ENCODE measurements at places on chromosomes 7 and 10. TPM values are rescaled to one million over a fixed set of nuclear protein-coding genes. Genes with fewer than 3 reads are reported as not detected.

Gene ADRA2A
- not detected for polyA plus RNA-seq

Gene RNF148
- not detected for polyA plus RNA-seq

Gene AOAH
- polyA plus RNA-seq = 467 TPM

Gene NPSR1
- not detected for polyA plus RNA-seq

Gene TRIM24
- polyA plus RNA-seq = 6.0 TPM

Gene TEX47
- polyA plus RNA-seq = not detected

Gene CALCR
- polyA plus RNA-seq = not detected

Gene ACBD7
- polyA plus RNA-seq = not detected

Gene AKR1C3
- 2.4 TPM for polyA plus RNA-seq

Gene CALML5
- not detected for polyA plus RNA-seq

Gene TAS2R39
- polyA plus RNA-seq = not detected

Gene MSMB
- not detected for polyA plus RNA-seq

Gene IL2RA
- polyA plus RNA-seq = not detected

Gene BAMBI
- 0.09 TPM for polyA plus RNA-seq

Gene KLHDC10
- 4.2 TPM for polyA plus RNA-seq

Gene ENKUR
- polyA plus RNA-seq = not detected

Gene TMEM196
- polyA plus RNA-seq = not detected

Gene PRPS1L1
- polyA plus RNA-seq = not detected

Gene RHOBTB1
- 0.62 TPM for polyA plus RNA-seq

Gene MYH16
- not detected for polyA plus RNA-seq

Gene NME8
- 3.2 TPM for polyA plus RNA-seq

Gene WDR86
- 0.11 TPM for polyA plus RNA-seq

Gene GRID2IP
- not detected for polyA plus RNA-seq
